ENCODE measurements at places on chromosomes 7 and 10. TPM values are rescaled to one million over a fixed set of nuclear protein-coding genes. Genes with fewer than 3 reads are reported as not detected.

- no peak for ATAC-seq
These were observed 25.8 kb upstream of the LANCL2 start for GRCh38 chr7:55339033-55340000.

DNA sequence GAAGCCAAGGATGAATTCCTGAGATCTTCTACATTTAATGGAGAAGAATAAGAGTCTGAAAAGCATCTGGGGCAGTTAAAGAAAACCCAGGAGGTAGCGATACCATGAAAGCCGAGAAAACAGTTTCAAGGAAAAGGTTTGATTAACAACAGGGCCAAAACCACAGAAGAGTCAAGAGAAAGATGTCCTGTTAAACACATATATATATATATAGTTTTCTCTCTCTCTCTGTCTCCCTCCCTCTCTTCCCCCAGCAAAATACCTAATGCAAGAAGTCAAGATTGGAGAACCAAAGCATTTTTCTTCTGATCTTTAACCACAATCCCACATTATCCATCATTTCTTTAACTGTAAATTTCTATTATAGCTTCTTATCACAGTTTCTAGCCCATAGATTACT, 261.4 kb downstream of the SNX13 start:
- ATAC-seq: no peak

- no peak for ATAC-seq
These were observed 286.4 kb upstream of the SP4 start for GRCh38 chr7:21141476-21141875.

DNA sequence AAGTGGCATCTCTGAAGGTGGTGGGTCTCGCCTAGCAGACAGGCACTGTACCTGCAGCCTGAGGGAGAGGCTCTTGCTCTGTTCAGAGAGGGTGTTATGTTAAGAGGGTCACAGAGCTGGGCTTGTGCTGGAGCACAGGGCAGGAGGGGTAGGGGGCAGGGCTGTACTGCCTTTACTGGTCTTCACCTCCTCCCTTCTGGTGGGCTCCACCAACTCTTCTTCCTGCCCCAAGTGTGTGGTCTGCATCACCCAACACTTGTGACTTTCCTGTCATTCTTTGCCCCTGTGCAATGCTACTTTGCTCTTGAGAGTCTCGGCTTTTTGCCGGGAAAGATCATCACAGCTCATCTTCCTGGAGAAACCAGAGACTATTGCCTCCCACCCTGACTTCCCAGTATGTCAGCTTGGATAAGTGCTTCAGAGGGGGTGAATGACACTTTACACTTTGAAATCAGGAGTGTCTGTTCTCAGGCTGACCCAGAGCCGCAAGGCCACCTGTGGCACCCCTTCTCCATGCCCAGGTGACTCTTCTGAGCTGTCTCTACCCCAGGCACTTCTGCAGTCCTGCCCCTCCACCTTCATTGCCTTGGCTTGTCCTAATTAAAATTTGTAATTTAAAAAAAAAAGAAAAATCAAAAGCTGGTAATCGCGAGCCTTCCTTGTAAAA, 38.4 kb upstream of the IKZF1 start:
- no peak for ATAC-seq

Gene MAP3K8
- 22.1 TPM for total RNA-seq

DNA sequence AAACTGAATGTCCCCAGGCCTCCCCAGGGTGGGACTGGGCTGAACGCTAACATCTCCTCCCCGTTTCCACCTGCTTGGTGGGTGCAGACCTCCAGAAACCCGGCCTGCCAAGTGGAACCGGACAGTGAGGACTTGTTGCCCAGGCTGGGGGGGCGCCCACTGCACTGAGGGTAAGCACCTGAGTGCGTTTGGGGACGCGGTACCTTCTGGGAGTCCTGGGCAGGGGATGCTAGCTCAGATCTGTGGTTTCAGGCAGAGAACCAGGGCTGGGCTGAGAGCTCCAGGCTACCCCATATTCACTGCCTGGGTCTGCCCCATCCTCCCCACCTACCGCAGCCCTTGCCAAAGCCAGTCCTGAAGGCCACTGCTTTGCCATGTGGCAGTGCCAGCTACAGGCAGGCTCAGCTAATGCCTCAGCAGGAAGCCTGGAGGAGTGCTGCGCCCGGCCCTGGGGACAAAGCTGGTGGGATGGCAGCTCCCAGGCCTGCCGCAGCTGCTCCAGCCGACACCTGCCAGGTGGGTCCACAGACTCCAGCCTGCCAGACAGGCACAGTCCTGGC, 3.5 kb upstream of the ZNF467 start:
- ATAC-seq: no peak

DNA sequence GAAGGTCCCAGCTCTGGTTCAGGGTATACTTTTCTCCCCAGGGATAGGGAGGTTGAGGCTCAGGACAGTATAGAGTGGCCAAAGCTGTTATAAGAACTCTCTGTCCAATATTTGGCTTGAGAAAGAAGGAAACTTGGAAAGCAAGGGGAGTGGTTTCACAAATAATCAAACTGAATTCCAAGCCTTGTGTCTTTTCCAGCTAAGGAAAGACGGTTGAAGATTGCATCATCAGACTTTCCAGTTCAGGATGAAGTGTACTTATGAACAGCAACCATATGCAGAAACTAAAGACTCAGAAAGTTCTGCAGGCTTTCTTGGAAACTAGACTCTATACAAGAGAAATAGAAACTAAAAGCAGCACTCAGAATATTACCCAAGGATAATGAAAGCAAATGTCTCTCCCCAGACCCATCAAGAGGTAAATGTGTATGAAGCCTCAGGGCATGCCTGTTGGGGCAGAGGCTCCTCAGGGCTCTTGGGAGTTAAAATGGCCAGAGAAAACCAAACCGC, 46.4 kb downstream of the RAMP3 start:
- peak; percentile 36 for ATAC-seq

DNA sequence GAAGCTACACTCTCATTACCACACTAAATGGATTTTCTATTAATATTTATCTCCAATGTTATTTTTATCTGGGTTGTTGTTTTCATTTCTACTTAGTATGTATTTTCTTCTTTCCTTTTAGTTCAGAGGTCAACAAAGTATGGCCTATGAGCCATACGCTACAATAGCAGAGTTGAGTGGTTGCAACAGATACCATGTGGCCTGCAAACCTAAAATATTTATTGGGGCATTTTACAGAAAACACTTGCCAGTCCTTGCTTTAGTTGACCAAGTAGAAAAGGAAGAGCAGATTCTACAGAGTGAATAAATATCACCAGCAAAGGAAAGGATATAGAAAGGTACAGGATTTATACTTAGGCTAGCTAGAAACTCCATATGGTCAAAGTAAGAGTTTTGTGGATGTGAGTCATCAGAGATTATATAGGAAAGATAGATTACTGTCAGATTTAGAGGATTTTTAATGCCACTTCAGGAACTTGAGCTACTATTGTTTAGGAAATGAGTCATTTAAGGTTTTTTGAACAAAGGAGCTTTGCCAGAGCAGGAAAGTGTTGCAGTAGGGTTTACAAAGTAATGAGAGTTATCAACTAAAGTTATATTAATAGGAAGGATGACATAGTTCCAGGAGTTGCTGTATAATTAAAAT, 323.3 kb upstream of the KAT6B start:
- ATAC-seq: peak; percentile 84

DNA sequence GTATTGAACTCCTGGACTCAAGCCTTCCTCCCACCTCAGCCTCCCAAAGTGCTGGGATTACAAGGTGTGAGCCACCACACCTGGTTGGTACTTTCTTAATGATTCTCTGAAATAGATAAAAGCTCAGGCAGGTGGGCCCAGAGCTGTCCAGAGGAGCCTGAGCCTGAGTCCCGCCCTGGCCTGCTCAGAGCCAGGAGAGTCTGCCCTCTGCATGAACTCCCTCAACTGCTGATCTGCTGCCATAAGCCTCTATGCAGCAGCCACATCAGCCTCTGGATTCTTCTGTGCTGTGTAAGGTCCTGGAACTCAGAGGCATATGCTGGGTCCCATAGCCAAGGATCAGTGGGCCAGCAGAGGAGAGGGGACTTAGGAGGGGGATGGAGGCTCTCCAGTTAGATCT, 23.1 kb upstream of the DDIT4 start:
- peak; percentile 30 for ATAC-seq

DNA sequence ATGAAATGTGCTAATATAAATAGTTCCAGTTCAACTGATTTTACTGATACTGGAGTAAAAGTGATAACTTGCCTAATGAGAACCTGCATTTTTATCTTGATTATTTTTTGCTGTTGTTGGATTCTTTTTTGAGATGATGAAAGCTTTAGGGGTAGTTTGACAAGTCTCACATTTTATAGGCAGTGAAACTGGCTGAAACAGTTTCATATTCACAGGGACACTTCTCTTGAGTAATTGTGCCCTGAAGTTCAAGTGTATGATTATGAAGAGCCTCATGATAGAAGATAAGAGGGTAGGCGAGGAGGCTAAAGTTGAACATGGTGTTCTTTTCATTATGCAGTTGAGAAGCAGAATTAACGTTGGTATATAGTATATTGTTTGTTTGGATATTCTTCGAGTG, 5.1 kb downstream of the AUTS2 start:
- ATAC-seq: no peak

Gene PNLIPRP2
- total RNA-seq: not detected

DNA sequence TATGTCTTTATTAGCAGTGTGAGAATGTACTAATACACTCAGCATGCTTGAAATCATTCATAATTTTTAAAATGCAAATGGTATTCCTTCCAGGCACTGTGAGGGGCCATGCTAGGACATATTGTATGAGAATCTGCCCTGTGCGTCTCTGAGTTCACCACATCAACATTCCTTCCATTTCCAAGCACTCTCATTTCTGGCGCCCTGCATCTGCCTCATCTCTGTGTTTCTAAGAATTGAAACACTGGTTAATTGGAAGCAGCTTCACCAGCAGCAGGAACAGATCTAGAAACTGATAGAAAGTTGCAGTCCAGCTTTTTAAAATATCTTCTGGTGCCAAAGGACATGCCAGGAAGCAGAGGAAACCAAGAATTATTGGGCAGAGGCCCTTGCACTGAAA, 555.9 kb upstream of the DPP6 start:
- ATAC-seq: no peak

GRCh38 chr7:50940621-50941020, 157.9 kb upstream of the GRB10 start:
- no peak for ATAC-seq

DNA sequence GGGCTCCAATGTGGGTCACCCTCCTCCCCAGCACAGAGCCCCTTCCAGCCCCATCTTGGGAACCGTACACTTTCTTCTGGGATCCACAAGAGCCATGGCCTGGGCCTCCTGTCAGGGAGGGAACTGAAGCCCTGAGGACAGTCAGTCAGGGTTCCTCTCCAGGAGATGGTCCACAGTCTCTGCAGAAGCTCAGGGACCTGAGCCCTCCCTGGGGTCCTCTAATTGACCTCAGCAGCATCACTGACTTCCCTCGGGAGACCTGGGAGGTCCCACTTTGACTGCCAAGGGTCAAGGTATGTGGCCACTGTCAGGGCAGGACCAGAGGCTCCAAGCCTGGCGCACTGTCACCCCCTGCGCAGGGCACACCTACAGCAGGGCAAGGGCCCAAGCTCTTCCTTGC, 32.3 kb downstream of the NOD1 start:
- ATAC-seq: peak; percentile 37

DNA sequence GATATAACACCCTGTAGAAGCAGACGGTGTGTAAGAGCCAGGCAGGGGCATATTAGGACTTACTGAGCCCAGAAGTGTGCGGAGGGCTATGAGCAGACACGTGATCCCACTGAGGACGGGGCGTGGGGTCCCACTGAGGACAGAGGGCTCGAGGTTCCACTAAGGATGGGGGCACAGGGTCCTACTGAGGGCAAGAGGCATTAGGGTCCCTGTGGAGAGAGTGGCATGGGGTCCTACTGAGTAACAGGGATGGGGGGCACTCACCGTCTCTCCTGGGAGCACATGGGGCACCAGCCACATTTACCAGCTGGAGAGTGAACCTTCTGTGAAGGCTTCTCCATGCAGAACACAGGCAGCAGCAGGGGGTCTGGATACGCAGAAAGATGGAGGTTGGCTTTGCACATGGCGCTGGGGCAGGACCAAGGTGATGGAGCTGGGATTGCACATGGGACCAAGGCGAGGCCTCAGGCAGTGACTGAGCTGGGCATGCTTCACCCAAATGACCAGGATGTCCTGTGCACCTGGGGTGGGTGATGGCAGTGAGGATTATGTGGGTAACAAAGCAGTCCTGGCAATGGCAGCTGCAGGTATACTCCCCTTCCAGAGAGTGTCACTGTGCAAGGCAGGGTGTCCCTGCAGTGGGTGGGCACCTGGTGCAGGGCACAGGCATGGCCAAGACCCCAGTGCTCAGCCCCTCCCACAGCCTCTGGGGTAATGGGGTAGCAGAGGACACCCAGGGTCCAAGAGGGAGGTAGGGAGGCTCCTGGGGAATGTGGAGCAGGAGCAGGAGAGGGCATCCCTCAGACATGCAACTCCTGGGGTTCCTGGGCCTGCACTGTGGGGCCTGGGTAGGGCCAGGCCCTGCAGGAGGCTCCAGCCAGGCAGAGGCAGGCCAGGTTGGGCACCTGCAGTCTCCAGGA, 278.1 kb downstream of the TCERG1L start:
- peak; percentile 11 for ATAC-seq

- peak; percentile 50 for ATAC-seq
These were observed 71.8 kb downstream of the SEMA3D start for GRCh38 chr7:85115006-85115405.

All from esophagus mucosa (tissue), 1 donor.